ENCODE measurements at places on chromosomes 12 and 14. TPM values are rescaled to one million over a fixed set of nuclear protein-coding genes. Genes with fewer than 3 reads are reported as not detected.

GRCh38 chr12:27971606-27972005, 927 bp downstream of the PTHLH start:
- DNase-seq = no peak

DNA sequence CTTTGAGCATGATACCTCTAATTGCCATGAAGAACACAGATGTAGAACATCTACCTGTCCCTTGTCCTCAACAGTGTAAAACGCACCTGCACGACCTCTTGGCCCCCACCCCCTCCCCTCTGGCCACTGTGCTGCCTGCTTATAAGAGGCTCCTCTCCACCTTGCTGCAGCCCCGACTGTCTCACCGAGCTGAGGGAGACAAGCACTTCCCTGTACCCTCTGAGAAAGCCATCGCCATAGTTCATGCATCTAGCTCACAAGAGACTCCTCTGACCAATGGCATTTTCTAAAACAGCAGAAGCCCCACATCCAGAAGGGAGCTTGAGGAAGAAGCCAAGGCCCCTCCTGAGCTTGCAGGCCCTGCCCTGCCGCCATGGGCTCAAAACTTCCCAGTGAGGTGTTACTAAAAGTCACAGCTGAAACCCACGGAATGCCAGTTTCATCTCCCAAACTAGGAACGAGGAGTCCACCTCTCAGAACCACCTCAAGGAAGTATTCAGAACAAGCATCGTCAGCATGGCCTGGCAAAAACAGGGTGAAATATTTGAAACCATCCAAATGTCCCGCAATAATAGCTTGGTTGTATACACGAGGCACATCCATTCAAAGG, 21.5 kb upstream of the ANO2 start:
- no peak for DNase-seq

GRCh38 chr12:63470161-63470560, 198.1 kb downstream of the DPY19L2 start:
- no peak for DNase-seq

DNA sequence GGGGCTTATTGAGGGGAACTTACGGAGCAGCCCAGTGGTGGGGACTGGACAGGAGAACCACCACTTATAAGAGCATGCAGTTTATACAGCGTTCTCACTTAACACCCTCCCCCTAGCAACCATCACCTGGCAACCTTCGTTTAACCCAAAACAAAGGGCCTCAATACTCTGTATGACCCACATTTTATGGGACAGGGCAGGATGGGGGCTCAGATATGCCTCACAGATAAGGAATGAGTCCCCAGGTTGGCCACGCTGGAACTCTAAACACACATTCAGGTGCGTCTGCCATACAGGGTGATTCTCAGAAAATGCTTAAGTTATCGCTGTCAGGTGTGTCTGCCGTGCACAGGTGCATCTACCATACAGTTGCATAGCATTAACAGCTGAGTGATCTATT, 99.2 kb downstream of the GCH1 start:
- DNase-seq = no peak

DNA sequence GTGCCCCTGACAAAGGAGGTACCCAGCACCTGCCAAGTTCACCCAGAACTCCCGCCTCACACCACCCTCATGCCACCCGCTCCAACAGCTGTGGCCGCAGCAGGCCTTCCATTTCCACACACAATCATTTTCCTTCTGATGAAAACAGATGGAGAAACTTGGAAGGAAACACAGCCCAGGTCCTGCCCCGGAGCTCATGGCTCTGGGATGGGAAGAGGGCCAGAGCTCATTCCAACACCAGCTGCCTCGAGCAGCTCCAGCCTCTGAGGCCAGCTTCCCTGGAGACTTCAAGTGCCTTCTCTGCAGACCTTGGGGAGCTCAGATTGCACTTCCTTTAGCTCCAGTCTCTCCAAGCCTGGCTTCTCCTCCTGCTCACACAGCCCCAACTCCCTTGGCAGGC, 55.1 kb upstream of the CMKLR1 start:
- DNase-seq = peak; percentile 70

GRCh38 chr14:69692594-69692993, 74.3 kb upstream of the SRSF5 start:
- DNase-seq = no peak

DNA sequence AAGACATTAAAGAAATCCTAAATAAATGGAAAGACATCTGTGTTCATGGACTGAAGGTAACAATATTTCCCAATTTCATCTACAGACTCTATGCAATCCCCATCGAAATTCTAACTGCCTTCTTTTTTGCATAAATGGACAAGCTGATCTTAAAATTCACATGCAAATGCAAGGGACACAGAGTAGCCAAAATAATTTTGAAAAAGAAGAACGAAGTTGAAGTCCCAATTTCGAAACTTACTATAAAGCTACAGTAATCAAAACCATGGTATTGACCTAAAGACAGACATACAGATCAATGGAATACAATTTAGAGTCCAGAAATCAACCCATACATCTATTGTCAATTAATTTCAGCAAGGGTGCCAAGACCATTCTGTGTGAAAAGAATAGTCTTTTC, 16.4 kb upstream of the CD27 start:
- no peak for DNase-seq

- no peak for DNase-seq
These were observed 305.2 kb upstream of the MIS18BP1 start for GRCh38 chr14:45558183-45558582.

NAA30 gene
- 16.5 TPM for total RNA-seq

NANOG gene
- total RNA-seq = not detected

TESPA1 gene
- 0.50 TPM for total RNA-seq

Measured in heart left ventricle (tissue), 16 donors.